ENCODE measurements at places on chromosomes 5 and 9. TPM values are rescaled to one million over a fixed set of nuclear protein-coding genes. Genes with fewer than 3 reads are reported as not detected.

Gene ANXA1
- 602 TPM for total RNA-seq

Gene TRIP13
- 4.1 TPM for total RNA-seq

Gene RNF180
- 0.63 TPM for total RNA-seq

Gene FOXD4L3
- total RNA-seq = not detected

Gene NDUFA8
- 31.5 TPM for total RNA-seq

Data from bronchial smooth muscle cell (primary cell).